ENCODE measurements at places on chromosomes 13 and 19.

GRCh38 chr13:79709471-79709870 is 228.5 kb downstream of the NDFIP2 start:
- DNase-seq, result peak; percentile 47

- DNase-seq, result no peak
Measured at GRCh38 chr19:48507911-48508439, 3.7 kb downstream of the LMTK3 start.

GRCh38 chr19:46976845-46977320 is 42.8 kb upstream of the NPAS1 start:
- peak; percentile 96 for DNase-seq

GRCh38 chr13:76958841-76959432 is 10.6 kb downstream of the ACOD1 start:
- DNase-seq, result no peak

- no peak for DNase-seq
Measured at GRCh38 chr13:84237143-84237542, 354.9 kb upstream of the SLITRK1 start.

DNA sequence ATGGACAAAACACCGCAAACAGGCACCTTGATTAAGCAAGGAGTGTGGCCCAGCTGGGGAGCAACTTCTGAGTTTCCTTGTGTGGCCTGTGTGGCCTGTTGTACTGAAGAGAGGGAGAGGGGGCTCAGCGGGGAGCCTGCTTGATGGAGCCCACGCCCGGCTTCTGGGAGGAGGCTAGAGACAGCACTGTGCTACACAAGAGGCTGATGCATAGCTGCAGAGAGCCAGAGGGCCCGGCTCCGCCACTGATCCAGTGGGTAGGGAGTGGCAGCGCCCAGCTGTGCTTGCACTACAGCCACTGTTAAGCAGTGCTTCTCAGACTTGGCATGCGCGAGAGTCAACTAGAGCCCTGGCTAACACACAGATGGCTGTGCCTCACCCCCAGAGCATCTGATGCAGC is 19.0 kb downstream of the LYL1 start:
- DNase-seq, result no peak

DNA sequence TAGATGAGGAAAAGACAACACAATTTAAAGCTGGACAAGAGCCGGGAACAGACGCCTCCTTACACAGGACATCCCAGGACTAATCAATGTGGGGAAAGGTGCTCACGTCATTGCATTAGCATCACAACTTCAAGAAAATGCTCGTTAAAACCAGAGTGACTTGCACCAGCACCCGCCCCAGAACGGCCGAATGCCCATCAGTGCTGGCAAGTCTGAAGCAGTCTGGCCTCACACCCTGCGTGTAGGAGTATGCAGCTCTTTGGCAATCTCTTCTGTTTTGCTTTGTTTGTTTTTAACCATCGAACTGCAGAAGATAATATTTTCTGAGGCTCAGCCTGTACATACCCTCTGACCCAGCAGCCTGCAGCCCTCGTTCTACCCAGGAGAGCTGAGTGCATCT is 44.8 kb upstream of the LDLR start:
- DNase-seq, result no peak
